Small intestine (tissue), 16 donors: ENCODE measurements at places on chromosomes 1 and 21.

- DNase-seq = no peak
Observed at GRCh38 chr1:22773981-22774832, 63.6 kb downstream of the EPHB2 start.

- peak; percentile 31 for DNase-seq
Observed at GRCh38 chr1:39859859-39860812, 23.2 kb downstream of the TRIT1 start.

GRCh38 chr1:87273291-87273690 lies 55.4 kb upstream of the LMO4 start:
- no peak for DNase-seq

DNA sequence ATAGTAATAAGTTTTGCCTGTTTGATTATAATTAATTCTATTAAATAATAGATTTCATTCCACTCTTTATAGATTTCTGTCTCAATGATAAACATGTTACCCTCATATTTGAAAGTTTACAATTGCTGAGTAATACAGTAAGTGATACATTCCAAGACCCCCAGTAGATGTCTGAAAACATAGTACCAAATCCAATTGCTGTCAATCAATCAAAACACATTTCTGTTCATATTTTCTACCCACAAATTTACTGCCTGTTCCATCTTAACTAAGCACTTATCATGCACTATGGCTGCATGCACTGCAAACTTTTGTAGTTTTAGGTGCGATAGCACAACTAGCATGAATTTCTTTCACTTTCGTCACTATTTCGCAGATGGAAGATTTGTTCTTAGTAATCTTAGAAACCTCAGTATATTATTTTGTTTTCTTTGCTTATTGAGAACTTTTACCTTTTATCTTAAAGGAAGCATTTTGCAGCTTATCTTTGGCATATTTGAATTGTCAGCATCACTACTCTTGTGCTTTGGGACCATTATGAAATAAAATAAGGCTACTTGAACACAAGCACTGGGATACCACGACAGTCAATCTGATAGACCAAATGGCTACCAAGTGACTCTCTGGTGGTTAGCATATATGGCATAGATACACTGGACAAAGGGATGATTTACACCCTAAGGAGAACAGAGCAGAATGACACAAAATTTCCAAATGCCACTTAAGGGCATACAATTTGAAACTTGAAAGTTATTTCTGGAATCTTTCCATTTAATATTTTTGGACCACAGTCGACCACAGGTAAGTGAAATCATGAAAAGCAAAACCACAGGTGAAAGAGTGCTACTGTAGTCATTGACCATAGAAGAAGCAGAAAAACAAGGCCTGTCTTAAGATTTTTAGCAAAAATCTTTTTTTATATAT lies 67.6 kb downstream of the RGS13 start:
- no peak for DNase-seq

- peak; percentile 58 for DNase-seq
Observed at GRCh38 chr1:52551507-52552235, 1.2 kb downstream of the TUT4 start.

DNA sequence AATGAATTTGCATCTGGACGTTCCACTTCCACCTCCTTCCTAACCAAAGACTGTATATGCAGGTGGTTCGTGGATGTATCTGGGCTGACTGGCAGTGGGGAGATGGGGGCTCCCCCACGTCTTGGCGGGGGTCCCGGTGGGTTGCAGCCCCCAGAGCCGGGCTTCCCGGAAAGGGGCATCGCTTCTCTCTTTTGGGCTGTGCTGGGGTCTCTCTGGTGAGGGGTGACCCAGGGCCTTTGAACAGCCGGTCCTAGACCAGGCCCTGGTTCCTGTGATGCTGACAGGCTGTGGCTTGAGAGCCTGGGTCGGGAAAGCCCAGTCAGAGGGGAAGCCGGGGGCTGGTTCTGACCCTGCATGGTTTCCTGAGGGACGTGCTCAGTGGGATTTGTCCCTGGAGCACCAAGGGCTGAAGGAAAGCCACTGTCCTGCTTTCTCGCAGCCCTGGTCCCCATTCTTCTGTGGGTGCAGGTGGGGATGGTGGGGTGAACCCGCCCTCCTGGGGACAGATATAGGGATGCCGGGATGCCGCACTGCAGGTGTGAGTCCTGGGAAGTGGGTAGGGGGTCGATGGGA lies 29.8 kb downstream of the COL18A1 start:
- DNase-seq = no peak

DNA sequence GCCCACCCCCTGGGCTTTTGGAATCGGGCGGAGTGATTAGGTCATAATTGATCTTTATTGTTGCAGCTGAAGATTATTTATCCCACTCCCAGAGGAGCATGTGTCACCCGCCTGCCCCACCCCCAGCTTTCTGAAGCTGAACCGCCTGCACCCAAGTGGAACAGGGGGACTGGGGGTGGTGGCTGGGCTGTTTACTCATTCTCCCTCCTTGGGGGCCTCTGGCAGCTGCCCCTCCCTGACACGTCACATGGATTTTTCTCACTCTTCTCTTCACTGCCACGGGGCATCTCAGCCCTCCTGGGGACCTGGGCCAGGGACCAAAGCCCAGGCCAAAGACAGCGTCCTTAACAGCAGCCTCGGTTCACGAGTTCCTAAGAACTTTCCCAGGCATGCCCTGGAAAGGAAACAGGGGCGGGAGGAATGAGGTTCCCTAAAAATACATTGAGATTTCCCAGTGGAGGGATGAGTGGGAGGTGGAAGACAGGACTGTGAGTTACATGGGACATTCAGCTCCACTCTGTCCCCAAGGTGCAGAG lies 31.6 kb upstream of the SOX13 start:
- no peak for DNase-seq

- DNase-seq = no peak
Observed at GRCh38 chr1:91054780-91055481, 33.1 kb upstream of the ZNF644 start.

DNA sequence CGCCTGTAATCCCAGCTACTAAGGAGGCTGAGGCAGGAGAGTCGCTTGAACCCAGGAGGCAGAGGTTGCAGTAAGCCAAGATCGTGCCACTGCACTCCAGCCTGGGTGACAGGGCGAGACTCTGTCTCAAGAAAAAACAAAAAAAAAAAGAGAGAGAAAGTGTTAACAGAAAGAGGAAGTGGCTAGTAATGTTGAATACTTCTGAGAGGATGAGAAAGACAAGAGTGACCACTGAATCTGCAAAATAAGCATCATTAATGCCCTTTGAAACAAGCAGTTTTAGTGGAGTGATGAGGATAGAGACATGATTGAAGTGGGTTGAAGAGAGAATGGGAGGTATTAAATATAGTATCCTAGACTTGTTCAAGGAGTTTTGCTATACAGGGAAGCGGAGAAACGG lies 11.7 kb downstream of the MPZ start:
- no peak for DNase-seq

DNA sequence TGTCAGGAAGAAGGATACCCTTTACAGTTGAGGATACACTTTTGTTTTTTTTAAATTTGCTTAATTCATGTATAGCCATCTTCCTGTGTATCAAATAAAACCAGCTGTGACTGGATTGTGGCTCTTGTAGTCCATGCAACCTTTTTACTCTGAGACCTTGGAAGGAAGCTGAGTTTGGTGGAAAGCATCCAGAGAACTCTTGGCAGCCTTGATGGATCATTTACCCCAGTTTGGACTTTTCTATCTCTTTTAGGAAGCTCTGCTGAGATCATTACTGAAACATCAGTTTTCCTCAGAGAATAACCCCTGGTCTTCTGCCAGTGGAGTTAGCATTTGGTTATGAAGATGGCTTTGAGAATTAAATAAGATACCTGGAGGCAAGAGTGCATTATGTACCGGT lies 21.2 kb upstream of the APOBEC4 start:
- no peak for DNase-seq

GRCh38 chr1:156641761-156642264 lies at the start of gene BCAN:
BCAN (plus strand) TSS chr1:156642117; CDS start chr1:156646055, 3,938 bp downstream.
- DNase-seq = peak; percentile 51

GRCh38 chr1:205672970-205673369 lies 7.3 kb downstream of the SLC45A3 start:
- no peak for DNase-seq

GRCh38 chr1:213685992-213686582 lies 301.7 kb upstream of the PROX1 start:
- no peak for DNase-seq

- no peak for DNase-seq
Observed at GRCh38 chr1:108708691-108709660, 3.7 kb upstream of the FNDC7 start.

- DNase-seq = no peak
Observed at GRCh38 chr1:64940025-64940424, 26.3 kb downstream of the JAK1 start.

GRCh38 chr1:200291106-200291505 lies 118.7 kb downstream of the ZNF281 start:
- no peak for DNase-seq

DNA sequence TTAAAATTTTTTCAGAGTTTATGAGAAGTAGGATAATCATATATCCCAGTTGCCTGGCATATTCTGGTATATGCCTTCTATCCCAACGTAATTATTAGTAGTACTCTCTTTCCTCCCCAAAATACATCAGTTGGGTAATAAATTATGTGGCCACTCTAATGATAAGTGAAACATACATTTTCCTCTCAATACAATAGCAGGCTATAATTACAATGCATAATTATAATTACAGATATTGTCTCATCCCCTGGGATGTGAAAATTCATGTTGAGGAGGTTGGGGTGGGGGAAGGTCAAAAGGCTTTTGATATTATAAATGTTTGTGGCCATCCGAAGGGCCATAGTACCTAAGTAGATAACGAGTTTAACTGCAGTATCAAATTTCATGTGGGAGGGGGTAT lies 277.1 kb downstream of the ST6GALNAC3 start:
- DNase-seq = no peak

DNA sequence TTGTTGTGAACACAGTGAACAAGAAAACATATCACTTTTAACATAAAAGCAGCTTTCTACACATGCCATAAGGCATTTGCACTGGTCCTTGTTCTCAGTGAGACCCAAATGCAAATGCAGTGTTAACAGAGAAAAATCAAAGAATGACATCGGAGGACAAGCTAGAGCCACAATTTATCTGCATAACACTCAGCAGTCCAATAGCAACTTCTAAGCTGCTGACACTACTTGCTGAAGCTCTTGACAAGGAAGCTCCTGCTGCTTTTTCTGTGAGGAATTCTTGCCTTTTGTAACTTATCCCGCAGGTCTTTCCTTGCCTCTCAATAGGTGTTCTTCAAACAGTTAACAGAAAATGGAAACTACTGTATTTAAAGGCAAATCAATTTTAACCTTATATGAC lies 34.7 kb downstream of the USH2A start:
- DNase-seq = no peak

GRCh38 chr1:91725989-91726721 lies 159.8 kb downstream of the TGFBR3 start:
- peak; percentile 17 for DNase-seq

DNA sequence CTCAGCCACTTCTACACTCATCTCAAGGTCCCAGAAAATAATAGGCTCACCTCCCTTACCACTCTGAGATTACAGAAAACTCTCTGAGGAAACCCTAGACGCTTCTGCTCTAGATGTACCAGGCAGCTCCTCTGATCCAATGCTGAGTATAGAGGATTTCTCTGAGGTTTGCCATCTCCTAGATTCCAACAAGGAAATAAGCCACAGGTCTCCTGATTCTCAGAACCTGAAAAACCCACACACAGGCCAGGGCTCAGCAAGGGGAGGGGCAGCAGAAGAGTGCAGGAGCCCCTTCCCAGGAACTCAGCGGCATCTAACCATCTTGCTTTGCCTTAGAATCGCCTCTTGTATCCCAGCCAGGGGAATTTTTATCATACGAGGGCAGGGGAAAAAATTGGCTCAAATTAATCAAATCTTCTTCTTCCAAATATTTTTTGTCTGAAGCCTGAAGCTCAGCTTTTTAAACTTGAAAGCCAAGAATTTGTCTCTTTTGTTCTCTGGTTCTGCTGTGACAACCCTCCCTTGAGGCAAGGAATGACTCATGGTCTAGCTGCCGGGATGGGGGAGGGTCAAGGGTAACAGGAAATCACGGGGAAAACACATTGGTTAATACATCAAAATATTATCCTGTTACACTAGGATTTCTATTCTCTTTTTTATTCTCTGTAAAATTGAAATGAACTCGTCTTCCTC lies 30.8 kb downstream of the GORAB start:
- peak; percentile 17 for DNase-seq

DNA sequence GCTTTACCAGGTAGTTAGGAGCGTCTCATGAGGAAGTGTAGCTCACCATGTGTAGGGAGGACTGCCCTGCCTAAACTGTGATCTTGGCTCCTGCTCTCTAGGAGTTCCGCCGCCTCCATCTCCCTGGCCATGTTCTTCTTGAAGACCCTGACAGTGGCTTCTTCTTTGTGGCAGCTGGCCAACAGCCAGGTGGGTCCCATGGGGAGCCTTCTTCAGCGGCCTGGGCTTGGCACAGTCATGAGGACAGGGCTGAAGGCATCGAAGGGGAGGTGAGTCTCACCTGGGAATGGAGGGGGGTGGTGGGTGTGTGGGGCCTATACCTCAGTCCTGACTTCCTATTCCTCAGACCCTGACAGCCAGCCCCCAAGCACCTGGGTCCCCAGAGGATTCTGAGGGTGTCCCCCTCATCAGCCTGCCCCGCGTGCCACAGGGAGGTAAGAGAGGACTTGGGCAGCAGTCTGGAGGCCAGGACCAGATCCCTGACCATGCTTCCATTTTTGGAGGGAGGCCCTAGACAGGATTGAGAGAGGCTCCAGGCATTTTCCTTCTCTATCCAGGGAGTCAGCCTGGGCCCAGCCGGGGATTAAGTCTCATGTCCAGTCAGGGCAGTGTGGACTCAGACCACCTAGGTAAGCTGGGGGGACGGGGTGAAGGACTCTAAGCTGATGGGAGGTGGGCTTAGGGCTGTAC lies 21.4 kb downstream of the HYI start:
- DNase-seq = no peak

- peak; percentile 1 for DNase-seq
Observed at GRCh38 chr1:149846042-149846441, 53.3 kb upstream of the BOLA1 start.

- DNase-seq = no peak
Observed at GRCh38 chr21:35963920-35964451, 96.3 kb downstream of the SETD4 start.

GRCh38 chr1:65894738-65895605 lies 102.3 kb downstream of the PDE4B start:
- no peak for DNase-seq

DNA sequence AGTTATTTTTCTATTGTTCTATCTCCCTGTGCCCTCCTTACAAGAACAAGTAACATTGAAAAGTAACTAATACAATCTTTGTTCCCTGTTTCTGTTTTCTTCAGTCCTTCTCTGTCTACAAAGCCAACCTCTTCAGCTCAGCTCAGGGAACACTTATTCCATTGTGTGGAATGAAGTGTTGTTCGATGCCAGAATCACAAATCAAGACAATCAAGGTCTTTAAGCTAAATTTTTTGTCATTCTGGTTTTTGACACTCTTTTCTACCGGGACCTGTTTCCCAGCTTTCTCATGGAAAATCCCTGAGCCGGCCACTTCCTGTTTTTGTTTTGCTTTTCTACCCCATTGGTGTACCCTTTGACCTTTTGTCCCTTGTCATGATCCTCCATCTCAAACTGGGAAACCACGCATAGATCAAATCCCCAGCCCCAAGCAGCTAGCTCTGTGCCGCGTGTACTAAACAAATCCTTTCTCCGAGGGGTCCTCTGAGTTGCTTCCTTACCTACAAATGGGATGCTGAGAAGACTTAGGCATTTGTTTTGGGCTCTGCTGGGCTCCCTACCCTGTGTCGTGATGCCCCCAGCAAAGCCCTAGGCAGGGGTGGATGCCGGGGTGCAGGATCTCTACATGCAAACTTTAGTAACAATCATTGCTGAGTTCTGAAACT lies 141.8 kb downstream of the TOMM20 start:
- no peak for DNase-seq
